ENCODE measurements at places on chromosomes 2 and 18. TPM values are rescaled to one million over a fixed set of nuclear protein-coding genes. Genes with fewer than 3 reads are reported as not detected.

The ZBTB7C gene
- polyA plus RNA-seq = 12.6 TPM

The CHAC2 gene
- polyA plus RNA-seq = 3.8 TPM

The TWIST2 gene
- 3.5 TPM for polyA plus RNA-seq

DNA sequence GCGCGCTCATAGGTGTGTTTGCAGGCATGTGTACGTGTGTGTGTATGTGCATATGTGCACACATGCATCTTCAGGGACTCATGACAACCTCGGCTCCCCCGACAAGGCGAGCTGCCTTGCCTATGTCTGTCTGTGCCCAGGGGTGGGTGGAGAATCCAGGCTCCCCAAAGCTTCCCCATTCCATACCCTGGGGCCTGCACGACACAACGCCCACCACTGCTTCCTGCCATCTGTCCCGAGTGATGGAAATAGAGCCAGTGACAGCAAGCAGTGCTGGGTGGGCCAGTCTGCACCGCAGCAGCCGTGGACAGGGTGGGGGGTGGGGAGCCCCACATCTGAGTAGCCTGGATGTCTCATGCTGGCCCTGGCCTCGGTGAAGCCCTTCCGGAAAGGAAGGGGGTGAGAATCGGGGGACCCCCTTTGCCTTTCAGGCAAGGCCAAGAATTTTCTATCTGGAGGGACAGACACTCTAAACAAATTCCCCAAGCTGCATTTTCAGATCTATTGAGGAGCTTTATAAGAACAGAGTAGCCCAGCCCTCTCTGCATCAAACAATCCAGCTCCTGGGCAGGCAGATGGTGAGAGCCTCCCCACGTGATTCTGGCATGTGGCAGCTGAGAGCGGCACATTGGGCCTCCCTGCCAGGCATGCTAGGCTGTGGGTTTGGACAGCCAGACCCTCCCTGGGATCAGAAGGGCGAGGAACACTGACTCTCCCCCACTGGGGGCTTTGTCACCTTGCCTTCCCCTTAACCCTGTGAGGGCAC, 4.9 kb downstream of the KCNIP3 start:
- DNase-seq = no peak

DNA sequence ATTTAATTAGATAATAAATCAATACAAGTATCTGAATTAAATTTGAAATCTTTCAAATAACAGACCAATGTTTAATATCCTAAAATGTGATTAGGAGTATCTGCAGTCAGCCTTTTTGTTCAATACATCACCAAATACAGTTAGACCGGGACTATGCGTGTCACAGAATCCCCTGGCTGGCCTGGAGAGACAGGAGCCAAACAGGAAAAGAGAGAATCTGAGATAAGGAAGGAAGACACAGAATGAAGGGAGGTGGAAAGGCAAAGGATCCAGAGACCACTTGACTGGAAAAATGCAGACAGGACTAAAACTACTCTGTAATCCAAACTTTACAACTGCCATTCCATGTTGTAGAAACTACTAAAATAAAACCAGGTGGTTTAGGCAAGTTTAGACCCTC, 66.3 kb downstream of the SIGLEC15 start:
- DNase-seq = no peak

DNA sequence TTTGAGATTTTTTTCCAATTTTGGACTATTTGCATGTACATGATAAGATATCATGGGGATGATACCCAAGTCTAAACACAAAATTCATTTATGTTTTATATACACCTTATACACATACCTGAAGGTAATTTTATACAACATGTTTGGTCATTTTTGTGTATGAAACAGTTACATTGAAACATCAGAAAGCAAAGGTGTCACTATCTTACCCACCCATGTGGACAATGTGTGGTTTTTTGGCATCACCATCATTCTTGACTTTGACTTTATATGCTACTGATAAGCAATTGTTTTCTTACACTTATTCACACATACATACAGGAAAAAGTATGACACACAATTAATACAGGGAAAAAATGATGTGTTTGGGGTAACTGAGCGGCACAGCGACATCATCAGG, 51.0 kb upstream of the ACVR1 start:
- DNase-seq = no peak

GRCh38 chr18:68734308-68734707, 19.4 kb upstream of the TMX3 start:
- no peak for DNase-seq

- DNase-seq = no peak
Measured at GRCh38 chr2:239544918-239545465, 144.2 kb upstream of the HDAC4 start.

DNA sequence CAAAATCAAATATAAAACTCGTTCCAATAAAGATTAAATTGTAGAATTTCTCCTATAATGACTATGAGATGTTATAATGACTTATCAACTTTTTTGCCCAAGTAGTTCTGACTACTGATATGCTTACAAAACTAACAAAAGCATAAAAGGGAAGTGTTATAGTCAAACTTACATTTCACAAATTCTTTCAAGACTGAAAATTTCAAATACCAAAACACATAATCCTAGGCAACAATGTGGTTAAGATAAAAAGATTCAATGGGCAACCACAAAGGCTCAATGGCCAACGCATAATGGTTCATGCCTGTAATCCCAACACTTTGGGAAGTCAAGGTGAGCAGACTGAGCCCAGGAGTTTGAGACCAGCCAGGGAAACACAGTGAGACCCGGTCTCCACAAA, 135.7 kb downstream of the USP34 start:
- DNase-seq = no peak

- no peak for DNase-seq
Measured at GRCh38 chr2:196589419-196589818, 50.1 kb upstream of the CCDC150 start.

DNA sequence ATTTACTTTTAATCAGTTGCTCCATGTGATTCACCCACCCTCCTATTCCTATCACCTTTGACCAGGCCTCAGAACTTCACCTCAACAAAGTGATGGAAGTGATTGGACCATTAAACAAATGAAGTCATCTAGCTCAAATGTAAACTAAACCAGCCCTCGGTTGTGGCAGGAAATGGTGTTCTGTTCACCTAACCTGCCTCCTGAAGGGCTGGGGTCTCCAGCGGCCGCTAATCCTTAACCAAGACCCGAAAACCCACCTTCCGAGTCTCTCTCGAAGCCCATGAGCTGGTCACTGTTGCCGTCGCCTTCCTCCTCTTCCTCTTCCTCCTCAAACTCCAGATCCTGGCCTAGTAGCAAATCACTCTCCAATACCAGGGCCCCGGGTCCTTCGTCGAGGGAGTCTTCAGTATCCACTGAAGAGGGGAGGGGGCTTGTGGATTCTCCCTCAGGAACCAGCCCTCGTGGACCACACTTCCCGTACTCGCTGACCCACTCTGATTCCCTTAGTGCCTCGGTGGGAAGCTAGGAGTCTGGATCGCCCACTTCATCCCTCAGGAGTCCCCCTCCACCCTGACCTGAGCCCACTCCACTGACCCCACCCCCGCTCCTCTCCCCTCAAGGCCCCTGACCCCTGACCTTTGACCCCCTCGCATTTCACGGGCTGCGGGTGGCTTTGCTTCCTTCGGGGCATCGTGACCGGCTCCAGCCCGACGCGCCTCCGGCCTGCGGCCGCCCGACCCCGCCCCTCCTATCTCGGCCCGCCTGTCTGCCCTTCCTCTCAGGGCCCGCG, 503 bp downstream of the ZNF513 start:
- no peak for DNase-seq

GRCh38 chr2:220033546-220033945, 406.1 kb downstream of the SLC4A3 start:
- DNase-seq = no peak

Data from right renal cortex interstitium (tissue), 3 donors.